ENCODE measurements at places on chromosomes 11 and 22.

- DNase-seq: no peak
Observed at GRCh38 chr22:24969560-24970301, 17.2 kb downstream of the KIAA1671 start.

DNA sequence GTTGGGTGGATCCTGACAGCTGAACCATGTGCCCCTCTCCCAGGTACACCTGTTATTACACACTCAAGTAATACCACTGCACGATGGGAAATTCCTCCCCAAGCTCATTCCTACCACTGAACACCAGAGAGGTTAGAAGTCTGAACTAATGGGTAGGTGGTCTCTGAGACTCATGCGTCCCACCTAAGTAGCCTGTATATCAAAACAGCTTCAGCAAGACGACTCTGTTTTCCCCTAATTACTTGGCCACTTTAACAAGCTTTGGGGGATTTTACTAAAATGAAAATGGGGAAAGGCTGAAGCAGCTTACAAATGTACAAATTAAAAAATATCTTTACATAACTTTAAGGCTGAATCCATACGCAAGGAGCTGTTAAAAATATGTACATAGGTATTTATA, 29.4 kb downstream of the LGR4 start:
- DNase-seq: no peak

DNA sequence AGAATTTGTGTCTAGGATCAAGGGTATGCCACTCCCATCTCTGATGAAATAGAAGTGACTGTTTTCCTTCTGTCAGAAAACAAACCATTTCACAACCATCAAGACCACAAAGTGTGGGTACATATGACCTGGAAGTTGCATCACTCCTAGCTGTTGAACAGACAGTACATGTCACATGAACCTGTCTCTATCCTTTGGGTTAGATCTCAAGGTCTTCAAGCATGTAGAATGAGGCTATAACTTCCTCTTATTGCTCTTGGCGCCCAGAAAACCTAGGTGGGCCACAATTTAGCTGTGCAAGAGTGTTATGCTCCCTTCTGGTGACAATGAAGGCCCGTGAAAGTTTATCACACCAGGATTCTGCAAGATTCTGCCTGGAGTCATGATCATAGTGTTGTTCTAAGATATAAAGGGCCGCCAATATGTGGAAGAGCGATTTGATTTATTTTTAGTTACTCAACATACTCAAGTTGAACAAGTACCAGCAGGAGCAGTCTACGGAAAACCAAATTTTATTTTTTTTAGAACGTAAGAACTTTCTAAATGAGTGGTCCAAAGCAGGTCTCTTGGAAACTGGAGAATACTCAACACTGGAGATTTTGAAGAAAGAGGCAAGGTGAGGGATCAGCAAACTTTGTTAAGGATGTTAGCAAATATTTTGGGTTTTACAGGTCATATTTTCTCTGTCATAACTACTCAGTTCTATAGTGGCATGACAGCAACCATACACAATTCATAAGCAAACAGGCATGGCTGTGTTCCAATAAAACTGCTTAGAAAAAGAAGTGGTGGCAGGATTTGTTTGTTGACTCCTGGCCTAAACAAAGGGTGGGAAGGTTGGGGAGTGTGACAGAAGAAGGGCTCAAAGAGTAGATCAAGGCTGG, 101.8 kb downstream of the USP35 start:
- DNase-seq: no peak

DNA sequence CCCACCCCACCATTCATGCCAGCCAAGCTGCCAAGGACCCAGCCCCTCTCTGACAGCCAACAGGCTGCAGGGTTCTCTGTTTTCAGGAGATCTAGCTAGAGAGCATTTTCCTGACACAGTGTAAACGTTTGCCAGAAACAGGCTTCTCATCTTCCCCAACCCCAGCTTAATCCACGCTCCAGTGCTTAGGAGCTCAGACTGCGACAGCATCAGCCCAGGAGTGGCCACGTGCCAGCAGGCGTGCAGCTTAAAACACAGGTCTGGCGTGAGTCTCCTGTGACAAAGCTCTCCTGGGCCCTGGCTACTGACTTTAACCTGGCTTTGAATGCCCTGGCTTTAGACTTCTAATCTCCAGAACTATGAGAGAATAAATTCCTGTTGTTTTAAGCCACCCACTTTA, 66.6 kb downstream of the GALNT18 start:
- DNase-seq: no peak

- DNase-seq: no peak
Observed at GRCh38 chr11:33731723-33732531, 4.3 kb downstream of the CD59 start.

GRCh38 chr11:102709201-102709945, 3.8 kb upstream of the MMP27 start:
- DNase-seq: no peak

DNA sequence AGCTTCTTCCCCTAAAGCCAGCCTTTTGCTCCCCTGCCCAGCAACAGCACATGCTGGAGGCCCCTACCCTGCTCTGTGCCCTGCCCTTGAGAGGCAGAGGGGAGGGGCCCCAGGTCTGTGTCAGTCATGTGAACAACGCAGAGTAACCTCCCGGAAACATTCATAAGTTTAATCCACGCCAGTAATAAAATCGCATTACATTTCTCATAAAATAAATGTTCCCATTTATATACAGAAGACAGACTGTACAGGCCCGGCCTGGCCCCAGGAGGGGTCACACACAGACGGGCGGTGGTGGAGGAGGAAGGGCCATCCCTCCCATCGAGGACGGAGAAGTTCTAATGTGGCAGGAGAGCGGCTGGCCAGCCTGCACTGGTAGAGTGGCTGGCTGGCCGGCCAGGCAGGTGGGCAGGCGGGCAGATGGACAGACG, 39.5 kb downstream of the LMO1 start:
- no peak for DNase-seq

DNA sequence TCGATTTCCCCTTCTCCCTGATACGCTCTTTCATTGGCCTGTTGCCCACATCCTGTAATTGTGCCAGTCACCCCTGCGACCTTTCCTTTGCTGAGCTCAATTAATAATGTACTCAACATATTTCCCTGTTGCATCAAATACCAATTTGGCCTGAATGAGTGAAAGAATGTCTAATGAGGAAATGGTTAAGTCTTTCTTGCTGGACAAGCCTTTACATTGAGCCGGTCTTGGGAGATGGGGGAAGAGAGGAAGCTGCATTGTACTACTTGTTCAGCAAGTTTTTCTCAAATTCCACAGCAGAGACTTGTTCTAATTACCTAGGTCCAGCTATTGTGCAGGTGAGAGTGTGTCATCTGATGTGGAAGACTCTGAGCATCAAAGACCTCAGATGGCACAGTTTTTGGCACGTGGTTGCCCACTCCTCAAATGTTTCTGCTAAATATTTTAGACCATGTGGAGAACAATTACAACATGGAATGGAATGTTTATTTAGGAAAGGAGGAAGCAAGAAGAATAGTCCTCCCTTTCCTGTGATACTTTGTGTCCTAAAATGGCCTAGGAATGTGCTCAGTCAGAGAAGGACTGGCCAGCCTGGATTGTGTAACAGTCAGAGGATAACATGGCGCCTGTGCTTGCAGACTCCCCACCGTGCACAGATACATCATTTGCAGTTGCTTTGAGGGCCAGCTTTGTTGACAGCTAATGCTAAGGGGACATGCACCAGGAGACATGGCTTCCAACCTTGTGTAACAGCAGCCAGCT, 129.5 kb upstream of the E2F8 start:
- no peak for DNase-seq

- DNase-seq: no peak
Observed at GRCh38 chr11:104956528-104956927, 11.8 kb downstream of the CASP4 start.

GRCh38 chr22:46336119-46337078, 885 bp downstream of the TRMU start:
- DNase-seq: no peak

DNA sequence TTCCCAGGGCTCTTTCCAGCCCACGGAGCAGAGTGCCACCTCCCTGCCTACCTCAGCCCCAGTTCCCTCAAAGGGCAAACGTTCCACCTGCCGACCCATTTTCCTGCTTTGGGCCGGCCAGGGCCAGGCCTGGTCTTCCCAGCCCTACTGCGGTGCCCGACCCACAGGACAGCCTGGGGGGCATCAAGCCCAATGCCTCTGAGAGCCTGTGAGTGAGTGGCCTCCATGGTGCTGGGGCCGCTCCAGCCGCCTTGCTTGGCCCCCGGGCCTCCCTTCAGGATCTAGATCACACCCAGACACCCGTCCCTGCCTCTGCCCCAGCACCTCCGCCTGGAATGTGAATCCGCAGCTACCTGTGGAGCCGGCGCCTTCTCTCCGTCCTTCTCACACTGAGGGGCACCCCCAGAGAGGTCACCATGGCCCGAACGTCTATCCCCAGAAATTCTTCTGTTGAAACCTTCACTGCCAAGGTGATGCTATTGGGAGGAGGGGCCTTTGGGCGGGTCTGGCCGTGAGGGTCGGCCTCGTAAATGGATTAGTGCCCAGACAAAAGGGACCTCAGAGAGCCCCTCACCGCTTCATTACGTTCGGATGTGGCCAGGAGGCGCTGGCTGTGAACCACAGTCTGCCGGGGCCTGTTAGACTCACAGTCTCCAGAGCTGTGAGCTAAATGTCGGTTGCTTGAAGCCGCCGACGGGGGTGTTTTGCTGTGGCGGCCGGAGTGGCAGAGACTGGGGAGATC, 36.2 kb upstream of the BRSK2 start:
- no peak for DNase-seq

DNA sequence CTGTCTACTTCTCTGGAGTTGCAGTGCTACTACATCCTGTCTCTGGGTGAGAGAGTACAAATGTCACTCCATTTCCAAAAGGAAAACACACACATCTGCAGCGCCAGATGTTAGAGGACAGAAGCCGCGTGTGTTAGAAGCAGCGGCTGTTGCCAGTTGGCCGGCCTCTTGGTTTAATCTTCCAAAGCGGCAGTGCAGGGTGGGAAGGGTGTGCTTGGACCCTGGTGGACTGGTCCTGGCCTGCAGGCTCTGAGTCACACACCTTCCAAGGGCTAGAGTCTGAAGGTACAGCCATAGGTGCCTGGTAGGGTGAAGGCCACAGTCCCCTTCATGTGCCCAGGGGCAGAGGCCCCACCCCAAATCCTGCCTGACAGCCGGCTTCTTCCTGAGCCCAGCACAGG, 99.8 kb downstream of the CTTN start:
- no peak for DNase-seq

GRCh38 chr22:46108564-46109473, 41.5 kb upstream of the PPARA start:
- no peak for DNase-seq

DNA sequence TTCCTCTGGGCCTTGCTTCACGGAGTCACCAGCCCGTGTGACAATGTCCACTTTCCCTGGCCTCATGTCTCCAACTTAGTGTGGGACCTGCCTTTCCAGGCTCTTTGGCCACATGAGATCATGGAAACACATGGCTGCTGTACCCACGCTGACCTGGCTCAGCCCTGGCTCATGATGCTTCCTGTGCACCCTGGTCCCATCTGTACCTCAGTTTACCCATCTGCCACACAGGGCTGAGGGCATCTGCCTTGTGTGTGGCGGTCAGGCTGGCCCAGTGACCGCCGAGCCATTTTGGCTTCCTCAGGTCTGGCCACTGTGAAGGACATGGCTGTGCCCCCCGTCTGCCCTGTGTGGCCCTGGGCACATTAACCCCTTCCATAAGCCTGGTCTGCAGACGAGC, 32.2 kb upstream of the CCDC188 start:
- DNase-seq: no peak

DNA sequence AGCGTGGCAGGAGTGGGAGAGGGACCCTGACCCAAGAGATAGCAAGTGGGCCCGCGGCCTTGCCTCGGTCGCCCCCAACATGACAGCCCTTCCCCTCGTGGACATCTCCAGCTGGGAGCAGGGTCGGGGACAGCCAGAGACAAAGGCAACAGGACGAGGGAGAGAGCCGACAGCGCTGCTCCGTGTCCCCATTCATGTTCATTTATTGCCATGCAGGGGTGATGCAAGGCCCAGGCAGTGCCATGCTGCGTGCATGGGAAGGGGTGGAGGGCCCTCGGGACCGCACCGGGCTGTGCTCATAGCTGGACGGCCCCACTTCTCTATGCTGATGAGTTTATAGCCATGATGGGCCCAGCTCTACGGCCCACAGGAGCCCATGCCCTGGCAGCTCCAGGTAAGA, 12.7 kb downstream of the MRPL23 start:
- no peak for DNase-seq

DNA sequence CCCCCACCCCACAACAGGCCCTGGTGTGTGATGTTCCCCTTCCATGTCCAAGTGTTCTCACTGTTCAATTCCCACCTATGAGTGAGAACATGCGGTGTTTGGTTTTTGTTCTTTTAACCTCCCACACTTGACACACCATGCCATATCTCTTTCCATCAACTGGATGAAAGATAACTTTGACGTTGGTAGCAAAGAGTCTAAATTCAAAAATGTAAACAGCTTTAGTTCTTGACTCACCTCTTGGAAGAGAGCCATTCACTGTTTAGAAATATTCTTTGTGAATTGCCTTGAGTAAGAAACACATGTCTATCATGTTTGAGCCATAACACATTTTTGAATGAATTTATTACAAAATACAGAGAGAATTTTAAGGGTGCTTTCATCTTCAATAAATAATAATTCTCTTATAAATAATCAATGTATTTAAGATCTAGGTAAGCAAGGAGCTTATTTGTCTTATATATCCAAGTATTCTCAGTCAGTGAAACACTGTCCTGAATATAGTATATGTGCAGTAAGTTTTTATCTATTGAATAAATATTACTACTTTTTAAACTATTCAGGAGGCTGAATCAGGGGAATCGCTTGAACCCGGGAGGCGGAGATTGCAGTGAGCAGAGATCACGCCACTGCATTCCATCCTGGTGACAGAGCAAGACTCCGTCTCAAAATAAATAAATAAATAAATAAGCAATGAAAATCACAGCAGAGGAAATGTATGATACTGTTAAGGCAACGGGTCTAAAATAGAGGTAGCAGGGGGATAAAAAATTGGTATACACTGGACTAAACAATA, 6.7 kb downstream of the CARD18 start:
- no peak for DNase-seq

- no peak for DNase-seq
Observed at GRCh38 chr22:49825944-49826602, 1.6 kb downstream of the BRD1 start.

- DNase-seq: no peak
Observed at GRCh38 chr11:2211113-2211971, 39.7 kb upstream of the TH start.

DNA sequence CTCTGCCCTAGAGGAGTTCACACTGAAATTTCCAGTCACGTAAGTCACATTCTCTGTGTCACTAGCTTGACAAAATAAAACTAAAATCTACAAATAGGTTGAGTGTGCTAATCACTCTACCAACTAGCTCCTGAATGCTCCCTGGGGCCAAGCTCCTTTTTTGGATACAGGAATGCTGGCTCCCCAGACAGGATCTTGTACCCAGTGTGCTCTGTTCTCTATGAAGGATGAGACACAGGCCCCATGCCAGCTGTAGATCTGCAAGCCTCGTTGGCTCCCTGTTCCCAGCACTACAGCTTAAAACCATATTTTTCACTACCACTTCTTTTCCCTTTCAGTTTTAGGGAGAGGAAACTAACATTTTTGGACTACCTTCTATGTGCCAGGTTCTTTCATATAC, 3.7 kb upstream of the IPO7 start:
- no peak for DNase-seq

- no peak for DNase-seq
Observed at GRCh38 chr11:61334434-61335354, 1.7 kb downstream of the TKFC start.

GRCh38 chr11:24661331-24661730, 164.5 kb downstream of the LUZP2 start:
- DNase-seq: no peak

- no peak for DNase-seq
Observed at GRCh38 chr11:13287036-13287435, 9.4 kb downstream of the BMAL1 start.

GRCh38 chr11:117099696-117100095, 1.5 kb upstream of the SIK3 start:
- no peak for DNase-seq
